A549 treated with ZK216348 at 1 μM for 4 hours (cell line): ENCODE measurements at places on chromosomes 12 and 14. TPM values are rescaled to one million over a fixed set of nuclear protein-coding genes. Genes with fewer than 3 reads are reported as not detected.

Gene MMP14
- 0.55 to 0.92 TPM (median 0.87 TPM) in 5 replicates for total RNA-seq

Gene TAS2R10
- 0.19 TPM in 1 of 5 replicates, not detected in the others for total RNA-seq

Gene VSIG10
- total RNA-seq: 14.8 to 19.1 TPM (median 17.6 TPM) in 5 replicates

Gene SOAT2
- total RNA-seq: 0.14 to 0.75 TPM (median 0.23 TPM) in 5 replicates

Gene GPX2
- 179 to 281 TPM (median 196 TPM) in 5 replicates for total RNA-seq

Gene RBM23
- 48.9 to 66.4 TPM (median 62.5 TPM) in 5 replicates for total RNA-seq

Gene ATP5MC2
- total RNA-seq: 468 to 762 TPM (median 683 TPM) in 5 replicates

Gene SLCO1C1
- 0.32 TPM in 1 of 5 replicates, not detected in the others for total RNA-seq

Gene EML5
- total RNA-seq: 0.45 to 1.5 TPM (median 0.55 TPM) in 5 replicates

Gene PNP
- 148 to 204 TPM (median 152 TPM) in 5 replicates for total RNA-seq

Gene C1QL4
- 3.8 to 7.6 TPM (median 6.4 TPM) in 5 replicates for total RNA-seq

Gene JAG2
- total RNA-seq: 12.6 to 30.0 TPM (median 29.1 TPM) in 5 replicates

Gene CD163
- not detected in 5 replicates for total RNA-seq
